Activated T-cell treated with anti-CD3 and anti-CD28 coated beads, Interleukin-2, amount 50 U/mL, for 72 hours (primary cell): ENCODE measurements at places on chromosomes 3 and 15. TPM values are rescaled to one million over a fixed set of nuclear protein-coding genes. Genes with fewer than 3 reads are reported as not detected.
A peak's percentile ranks its signal among the peaks of the same experiment; 100 is the strongest.

- no peak overlapping the region for H3K27ac ChIP-seq
- H3K36me3 ChIP-seq, result no peaks in the 10 kb centered on the region
- H3K4me1 ChIP-seq, result no peaks in the 10 kb centered on the region
- no peak overlapping the region for H3K4me3 ChIP-seq
- no peaks in the 10 kb centered on the region for H3K27me3 ChIP-seq
- no peak for DNase-seq
These were observed 190.8 kb downstream of the VGLL3 start for GRCh38 chr3:86800116-86800515.

- H3K27ac ChIP-seq, result no peak overlapping the region
- no peak for DNase-seq
- peaks cover 5% of the 10 kb centered on the region for H3K36me3 ChIP-seq
These were observed 134.6 kb upstream of the TP63 start for GRCh38 chr3:189496375-189497138.

- no peak overlapping the region for H3K4me3 ChIP-seq
- H3K4me1 ChIP-seq, result no peaks in the 10 kb centered on the region
- no peak overlapping the region for H3K27ac ChIP-seq
- H3K36me3 ChIP-seq, result no peaks in the 10 kb centered on the region
- H3K27me3 ChIP-seq, result no peaks in the 10 kb centered on the region
- no peak for DNase-seq
These were observed 586.1 kb downstream of the MECOM start for GRCh38 chr3:169077394-169077906.

DNA sequence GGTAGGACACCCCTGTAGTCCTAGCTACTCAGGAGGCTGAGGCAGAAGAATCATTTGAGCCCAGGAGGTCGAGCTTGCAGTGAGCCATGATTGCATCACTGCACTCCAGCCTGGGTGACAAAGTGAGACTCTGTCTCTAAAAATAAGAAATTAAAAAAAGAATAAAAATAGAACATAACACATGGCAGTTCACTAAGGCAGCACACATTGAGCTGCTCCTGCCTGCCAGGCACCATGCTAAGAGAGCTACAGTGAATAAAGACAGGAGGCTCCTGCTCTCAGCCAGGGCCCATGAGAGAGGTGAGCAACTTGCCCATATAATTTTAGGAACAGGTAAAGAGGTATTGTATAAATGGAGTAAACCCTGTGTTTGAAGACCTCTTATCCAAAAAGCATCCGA, 54.3 kb downstream of the EBLN2 start:
- DNase-seq, result no peak
- no peak overlapping the region for H3K4me3 ChIP-seq

- H3K4me3 ChIP-seq, result no peak overlapping the region
- DNase-seq, result no peak
- H3K36me3 ChIP-seq, result no peaks in the 10 kb centered on the region
- H3K4me1 ChIP-seq, result no peaks in the 10 kb centered on the region
- peaks cover 10% of the 10 kb centered on the region for H3K27me3 ChIP-seq
These were observed 71.8 kb downstream of the THSD4 start for GRCh38 chr15:71187078-71187477.

GRCh38 chr3:148999806-149000205, 8.5 kb downstream of the GYG1 start:
- peaks cover 30% of the 10 kb centered on the region for H3K4me1 ChIP-seq
- no peak for DNase-seq
- peak overlapping the region; percentile 58 for H3K27ac ChIP-seq
- no peaks in the 10 kb centered on the region for H3K27me3 ChIP-seq
- peak overlapping the region; percentile 38 for H3K4me3 ChIP-seq

- no peak overlapping the region for H3K4me3 ChIP-seq
- H3K36me3 ChIP-seq, result no peaks in the 10 kb centered on the region
- H3K4me1 ChIP-seq, result peaks cover 9% of the 10 kb centered on the region
- no peak overlapping the region for H3K27ac ChIP-seq
- H3K27me3 ChIP-seq, result no peaks in the 10 kb centered on the region
These were observed 60.3 kb upstream of the SMAD6 start for GRCh38 chr15:66641485-66642315.

GRCh38 chr3:120648290-120648689, 33.7 kb downstream of the HGD start:
- H3K27ac ChIP-seq, result no peak overlapping the region
- no peaks in the 10 kb centered on the region for H3K4me1 ChIP-seq
- no peaks in the 10 kb centered on the region for H3K27me3 ChIP-seq
- DNase-seq, result no peak

GRCh38 chr3:121995161-121996137, 26.6 kb downstream of the ILDR1 start:
- H3K36me3 ChIP-seq, result no peaks in the 10 kb centered on the region
- peaks cover 11% of the 10 kb centered on the region for H3K27me3 ChIP-seq
- no peak overlapping the region for H3K27ac ChIP-seq
- DNase-seq, result peak; percentile 29
- peaks cover 33% of the 10 kb centered on the region for H3K4me1 ChIP-seq

- no peak overlapping the region for H3K27ac ChIP-seq
- no peak overlapping the region for H3K4me3 ChIP-seq
- H3K4me1 ChIP-seq, result peaks cover 1% of the 10 kb centered on the region
- H3K36me3 ChIP-seq, result no peaks in the 10 kb centered on the region
These were observed 330.9 kb downstream of the ERC2 start for GRCh38 chr3:56137415-56137814.

GRCh38 chr3:113685124-113685523, 11.3 kb downstream of the USF3 start:
- H3K4me1 ChIP-seq, result no peaks in the 10 kb centered on the region
- H3K27ac ChIP-seq, result no peak overlapping the region
- DNase-seq, result no peak
- H3K36me3 ChIP-seq, result peaks cover 9% of the 10 kb centered on the region
- H3K27me3 ChIP-seq, result no peaks in the 10 kb centered on the region

DNA sequence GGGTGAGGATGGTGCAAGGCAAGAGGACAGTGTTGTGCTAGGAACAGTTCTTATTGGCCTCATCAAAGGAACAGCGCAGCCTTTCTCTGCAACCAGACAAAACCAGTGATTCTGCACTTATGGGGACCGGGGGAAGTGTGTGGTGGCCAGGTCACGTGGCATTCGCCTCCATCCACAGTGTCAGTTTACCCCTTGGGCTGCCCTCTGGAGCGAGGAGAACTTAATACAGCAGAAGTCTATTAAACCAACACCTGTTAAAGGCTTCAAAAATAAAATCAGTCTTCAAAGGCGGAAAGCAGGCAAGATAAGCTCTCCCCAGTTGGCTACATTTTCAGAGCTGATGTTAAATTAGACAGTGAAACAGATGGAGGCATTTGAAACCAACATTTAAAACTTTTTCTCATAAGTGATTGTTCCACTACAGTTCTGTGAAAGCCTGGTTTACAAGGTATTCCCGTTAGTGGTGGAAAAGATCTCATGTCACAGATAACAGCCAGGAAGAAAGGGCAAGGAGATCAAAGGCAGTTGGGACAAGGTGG, 75.2 kb downstream of the LRIG1 start:
- no peak overlapping the region for H3K27ac ChIP-seq
- H3K4me1 ChIP-seq, result peaks cover 5% of the 10 kb centered on the region
- no peak for DNase-seq
- no peak overlapping the region for H3K4me3 ChIP-seq

GRCh38 chr15:73927003-73927475, 777 bp downstream of the LOXL1 start:
- H3K4me3 ChIP-seq, result peak overlapping the region; percentile 69
- H3K36me3 ChIP-seq, result no peaks in the 10 kb centered on the region
- H3K4me1 ChIP-seq, result peaks cover 34% of the 10 kb centered on the region
- peak; percentile 58 for DNase-seq
- peaks cover 5% of the 10 kb centered on the region for H3K27me3 ChIP-seq
- H3K27ac ChIP-seq, result no peak overlapping the region

- peaks cover 1% of the 10 kb centered on the region for H3K36me3 ChIP-seq
- DNase-seq, result no peak
- H3K4me3 ChIP-seq, result no peak overlapping the region
These were observed 12.3 kb upstream of the MFSD1 start for GRCh38 chr3:158789592-158789991.

- DNase-seq, result peak; percentile 63
- H3K4me1 ChIP-seq, result peaks cover 4% of the 10 kb centered on the region
These were observed 1.4 kb downstream of the ACVR2B start for GRCh38 chr3:38454884-38455638.

DNA sequence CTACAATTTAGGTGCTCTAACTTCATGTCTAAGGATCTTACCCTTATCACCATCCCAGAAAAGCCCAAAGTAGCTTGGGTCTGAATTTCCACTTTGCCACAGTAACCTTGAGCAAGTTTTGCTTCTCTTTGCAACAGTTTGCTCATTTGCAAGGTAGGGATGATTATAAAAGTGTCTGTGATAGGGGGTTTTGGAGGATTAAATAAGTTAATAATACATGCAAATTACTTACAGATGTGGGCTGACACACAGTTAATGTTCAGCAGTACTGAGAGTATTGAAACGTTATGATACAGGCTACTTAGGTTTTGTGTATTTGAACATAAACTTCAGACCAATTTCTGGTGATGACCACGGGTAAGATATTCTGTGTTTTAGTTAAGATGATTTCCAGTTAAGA, 444.7 kb upstream of the TPRG1 start:
- no peak for DNase-seq
- H3K27me3 ChIP-seq, result peaks cover 16% of the 10 kb centered on the region
- no peaks in the 10 kb centered on the region for H3K36me3 ChIP-seq
- H3K4me3 ChIP-seq, result no peak overlapping the region
- H3K4me1 ChIP-seq, result peaks cover 49% of the 10 kb centered on the region
- H3K27ac ChIP-seq, result no peak overlapping the region

DNA sequence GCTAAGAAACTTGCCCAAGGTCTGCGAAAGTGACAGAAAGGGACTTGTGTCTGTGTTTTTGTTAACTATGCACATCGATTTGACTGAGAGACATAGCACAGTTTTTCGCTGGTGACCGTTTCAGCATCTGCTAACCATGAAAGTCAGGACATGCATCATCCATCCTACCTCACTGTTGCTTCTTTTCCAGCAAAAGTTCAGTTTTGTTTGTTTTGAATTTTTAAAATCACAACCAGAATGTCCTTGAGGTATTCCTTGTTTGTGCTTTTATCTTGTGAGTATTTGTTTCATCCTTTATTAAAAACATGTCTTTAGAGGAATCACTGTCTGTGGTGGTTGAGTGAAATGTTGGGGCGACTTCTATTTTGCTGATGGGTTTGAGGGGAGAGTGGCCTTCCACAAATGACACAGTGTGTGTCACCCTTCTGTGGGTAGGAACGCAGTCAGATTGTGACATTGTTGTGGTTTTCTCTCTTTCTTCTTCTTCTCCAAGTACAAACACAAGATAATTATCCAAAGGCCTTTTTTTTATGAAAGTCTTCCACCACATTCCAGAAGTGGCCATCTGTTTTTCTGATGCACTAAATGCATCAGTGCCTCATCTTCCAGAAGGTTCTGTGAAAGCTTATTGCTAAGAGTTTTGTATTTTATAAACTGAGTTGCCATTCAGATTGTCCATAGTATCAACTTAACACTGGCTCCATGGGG, 214.4 kb upstream of the NR2E3 start:
- no peaks in the 10 kb centered on the region for H3K4me1 ChIP-seq
- H3K4me3 ChIP-seq, result no peak overlapping the region

DNA sequence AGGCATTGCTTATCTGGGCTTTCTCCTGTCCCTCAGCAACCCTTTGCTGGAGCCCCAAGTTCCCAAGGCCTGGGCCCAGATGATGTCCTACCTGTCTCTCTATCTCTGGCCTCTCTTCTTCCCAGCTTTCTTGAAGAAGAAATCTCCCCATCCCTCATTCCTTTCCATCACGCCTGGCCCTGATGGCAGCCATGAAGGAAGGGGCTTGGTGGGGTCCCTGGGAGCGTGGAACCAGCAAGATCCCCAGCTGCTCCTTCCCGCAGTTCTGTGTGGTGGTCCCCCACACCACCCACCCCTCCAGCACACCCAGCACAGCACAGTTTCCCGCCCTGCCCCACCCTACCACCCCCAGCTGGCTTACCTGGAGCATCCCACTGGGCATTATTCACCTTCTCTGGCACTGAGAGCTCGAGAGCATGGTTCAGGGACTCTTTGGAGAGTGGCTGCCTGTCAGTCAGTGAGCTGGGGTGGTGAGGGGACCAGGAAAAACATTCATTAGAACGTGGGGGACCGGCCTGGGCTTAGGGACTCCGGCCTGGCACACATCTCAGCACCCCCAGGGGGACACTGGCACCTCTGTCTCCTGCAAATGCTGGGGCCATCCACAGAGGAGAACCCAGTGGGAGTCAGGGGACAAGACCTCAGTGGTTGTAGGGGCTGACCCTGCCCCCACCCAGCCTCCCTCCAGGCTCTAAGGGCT, 26.6 kb downstream of the ACSBG1 start:
- DNase-seq, result no peak
- H3K36me3 ChIP-seq, result no peaks in the 10 kb centered on the region
- no peak overlapping the region for H3K4me3 ChIP-seq
- peaks cover under 1% of the 10 kb centered on the region for H3K27me3 ChIP-seq
- no peaks in the 10 kb centered on the region for H3K4me1 ChIP-seq
- no peak overlapping the region for H3K27ac ChIP-seq

DNA sequence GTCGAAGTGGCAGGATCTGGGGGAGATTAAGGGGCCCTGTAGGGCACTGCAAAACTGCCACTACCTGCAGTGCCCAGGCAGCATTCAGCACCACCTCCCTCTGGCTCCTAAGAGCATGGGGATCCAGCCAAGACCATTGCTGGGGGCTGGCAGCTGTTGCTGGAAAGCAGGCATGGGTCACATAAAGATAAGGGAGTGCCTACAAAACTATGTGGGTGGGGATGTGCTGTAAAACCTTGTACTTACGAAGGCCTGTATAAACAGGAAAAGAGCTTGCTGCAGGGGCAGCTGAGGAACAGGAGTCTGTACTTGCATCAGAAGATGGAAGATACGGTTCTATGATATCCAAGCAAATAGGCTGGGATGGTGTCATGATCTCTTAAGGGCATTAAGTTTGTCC, 27.1 kb downstream of the IL20RB start:
- H3K36me3 ChIP-seq, result peaks cover 1% of the 10 kb centered on the region
- H3K27me3 ChIP-seq, result no peaks in the 10 kb centered on the region
- H3K4me1 ChIP-seq, result no peaks in the 10 kb centered on the region

GRCh38 chr3:101811875-101812274, 32.9 kb downstream of the NXPE3 start:
- peak; percentile 24 for DNase-seq
- H3K4me3 ChIP-seq, result peak overlapping the region; percentile 25
- no peak overlapping the region for H3K27ac ChIP-seq
- peaks cover under 1% of the 10 kb centered on the region for H3K36me3 ChIP-seq
- H3K27me3 ChIP-seq, result no peaks in the 10 kb centered on the region
- peaks cover 76% of the 10 kb centered on the region for H3K4me1 ChIP-seq

GRCh38 chr3:44120721-44121582, 120.7 kb upstream of the TOPAZ1 start:
- H3K27ac ChIP-seq, result no peak overlapping the region
- H3K4me3 ChIP-seq, result no peak overlapping the region
- no peaks in the 10 kb centered on the region for H3K4me1 ChIP-seq
- no peak for DNase-seq
- H3K36me3 ChIP-seq, result no peaks in the 10 kb centered on the region
- H3K27me3 ChIP-seq, result peaks cover 15% of the 10 kb centered on the region

Gene MESP2
- total RNA-seq, result not detected

Gene HHLA2
- 1.9 TPM for total RNA-seq

Gene TRIM42
- not detected for total RNA-seq

Gene LRRC2
- not detected for total RNA-seq

Gene SNTN
- total RNA-seq, result not detected

Gene AGBL1
- not detected for total RNA-seq

Gene IL17RB
- 2.1 TPM for total RNA-seq

Gene HRG
- total RNA-seq, result not detected

Gene SPESP1
- 2.0 TPM for total RNA-seq

Gene IQCF5
- not detected for total RNA-seq

Gene TM6SF1
- 31.8 TPM for total RNA-seq

Gene EXOSC7
- total RNA-seq, result 42.9 TPM

Gene CCRL2
- 3.2 TPM for total RNA-seq

Gene MCCC1
- 35.5 TPM for total RNA-seq

Gene KY
- not detected for total RNA-seq

Gene SMCO1
- not detected for total RNA-seq

Gene OSBPL10
- 5.1 TPM for total RNA-seq

Gene DLG1
- 70.8 TPM for total RNA-seq

Gene MUSTN1
- total RNA-seq, result 1.3 TPM

Gene ACSBG1
- total RNA-seq, result 0.32 TPM
